ENCODE measurements at places on chromosomes 7 and 10.

GRCh38 chr7:154789404-154789803, 213.5 kb downstream of the PAXIP1 start:
- no peak for DNase-seq

- peak; percentile 45 for DNase-seq
These were observed 590.4 kb upstream of the PFKP start for GRCh38 chr10:2476812-2477553.

GRCh38 chr7:66739477-66739876, 1.1 kb upstream of the RABGEF1 start:
- no peak for DNase-seq

DNA sequence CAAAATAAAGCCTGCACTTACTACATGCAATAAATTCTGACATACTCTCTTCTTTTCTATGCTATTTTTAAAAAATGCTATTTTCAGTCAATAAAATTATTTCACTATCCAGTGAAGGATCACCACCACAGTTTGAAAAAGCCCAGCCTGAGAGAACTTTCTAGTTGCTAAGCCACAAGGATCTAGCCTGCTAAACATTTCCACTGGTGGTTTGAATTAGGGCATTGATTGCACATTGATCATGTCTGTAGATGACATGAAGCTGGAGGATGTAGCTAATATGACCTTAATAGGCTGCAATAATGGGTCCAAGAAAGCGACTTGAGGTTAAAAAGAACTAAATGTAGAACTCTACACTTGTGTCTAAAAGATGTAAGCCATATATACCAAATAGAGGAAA, 56.0 kb upstream of the ARHGAP21 start:
- no peak for DNase-seq

- DNase-seq = no peak
These were observed 12.3 kb downstream of the STAMBPL1 start for GRCh38 chr10:88892222-88892967.

DNA sequence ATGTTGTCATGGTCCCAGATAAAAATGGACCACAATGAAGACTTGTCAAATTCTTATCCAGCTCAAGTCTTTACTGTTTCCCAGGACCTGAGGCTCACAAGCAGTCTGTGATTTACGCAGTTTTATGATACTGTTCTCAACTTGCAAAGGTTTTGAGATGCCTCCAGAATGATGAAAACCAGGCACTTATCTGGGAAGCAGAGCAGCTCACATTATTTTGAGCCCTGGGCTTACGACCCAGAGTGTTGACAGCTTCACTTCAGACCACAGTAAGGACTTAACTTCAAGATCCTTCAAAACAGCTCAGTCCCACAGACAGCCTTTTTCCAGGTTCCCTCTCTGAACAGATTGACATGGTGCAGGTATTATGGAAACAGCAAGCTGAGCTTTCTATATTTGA, 236.1 kb downstream of the RNLS start:
- DNase-seq = no peak

DNA sequence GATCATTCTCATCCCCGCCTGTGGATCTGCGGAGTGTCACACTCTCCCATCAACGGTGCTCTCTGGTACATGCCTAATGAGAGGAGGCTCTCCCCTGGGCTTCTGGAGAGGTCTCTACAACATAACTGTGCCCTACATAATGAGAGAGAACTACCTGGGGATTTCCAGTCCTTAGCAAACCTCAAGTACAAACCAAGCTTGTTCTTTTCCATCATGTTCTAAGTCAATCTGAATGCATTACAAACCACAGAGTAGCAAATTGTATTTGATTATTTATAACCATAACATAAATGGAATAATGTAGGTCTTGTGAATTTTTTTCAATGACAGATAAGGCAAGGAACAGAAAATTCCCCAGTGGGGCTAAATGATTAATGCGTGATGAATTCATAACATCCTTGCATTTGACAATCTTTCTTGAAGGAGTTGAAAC, 412.4 kb upstream of the NRP1 start:
- no peak for DNase-seq

DNA sequence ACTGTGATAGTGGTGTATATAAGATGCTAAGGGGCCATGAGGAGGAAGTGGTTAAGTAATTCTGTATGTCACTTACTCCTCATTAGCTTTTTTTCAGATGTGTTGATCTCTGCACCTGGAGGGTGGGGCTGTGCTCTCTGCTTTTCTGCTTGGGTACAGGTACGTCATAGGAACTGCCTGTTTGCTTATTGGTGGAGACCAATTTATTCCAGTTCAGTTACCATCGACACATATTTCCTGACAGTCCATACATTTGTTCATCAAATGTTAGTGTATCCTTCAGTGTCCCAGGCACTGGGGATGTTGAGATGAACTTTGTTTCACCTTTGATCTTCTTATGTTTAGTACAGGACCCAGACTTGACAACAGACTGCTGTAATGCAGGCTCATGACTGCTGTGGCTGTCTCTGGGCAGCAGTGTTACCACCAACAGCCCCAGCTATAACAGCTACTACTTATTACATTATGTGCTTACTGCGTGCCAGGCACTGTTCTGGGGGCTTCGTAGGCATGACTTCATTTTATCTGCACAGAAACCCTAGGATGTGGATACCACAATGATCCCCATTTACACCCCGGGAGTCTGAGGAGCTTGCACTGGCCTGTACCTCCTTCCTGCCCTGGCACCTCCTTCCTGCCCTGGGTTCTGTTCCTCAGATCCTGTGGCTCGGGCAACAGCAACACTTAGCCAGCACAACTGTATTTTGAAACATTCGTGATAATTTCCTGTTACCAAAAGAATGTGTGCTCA, 87.4 kb downstream of the BUB3 start:
- DNase-seq = no peak

DNA sequence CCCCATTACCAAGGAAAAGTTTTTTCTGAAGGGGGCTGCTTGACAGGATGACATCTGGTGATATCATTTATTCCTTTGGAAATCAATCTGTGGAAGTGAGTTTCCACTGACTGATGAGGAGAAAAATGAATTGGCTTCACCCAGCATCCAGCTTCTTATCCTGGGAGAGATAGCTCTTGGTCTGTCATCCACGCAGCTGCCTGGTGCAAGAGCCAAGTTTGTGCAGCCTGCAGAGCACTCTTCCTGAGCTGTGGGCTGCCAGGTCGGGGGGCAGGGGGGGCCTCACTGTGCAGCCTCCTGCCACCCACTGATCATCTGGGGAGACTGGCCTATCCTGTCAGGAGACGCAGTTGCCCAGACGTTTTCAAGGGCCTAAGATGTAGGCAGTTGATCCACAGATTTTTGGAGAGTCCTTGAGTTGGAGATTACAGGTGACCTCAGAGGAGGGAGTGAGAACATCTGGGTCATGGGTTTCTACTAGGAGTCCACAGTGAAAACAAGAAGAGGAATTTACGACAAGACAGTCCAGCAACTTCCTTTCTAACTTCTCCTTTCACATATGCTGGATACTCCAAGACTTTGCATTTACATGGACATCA, 75.4 kb downstream of the EGFR start:
- DNase-seq = no peak

GRCh38 chr10:94062611-94063010, 68.9 kb downstream of the PLCE1 start:
- DNase-seq = no peak

DNA sequence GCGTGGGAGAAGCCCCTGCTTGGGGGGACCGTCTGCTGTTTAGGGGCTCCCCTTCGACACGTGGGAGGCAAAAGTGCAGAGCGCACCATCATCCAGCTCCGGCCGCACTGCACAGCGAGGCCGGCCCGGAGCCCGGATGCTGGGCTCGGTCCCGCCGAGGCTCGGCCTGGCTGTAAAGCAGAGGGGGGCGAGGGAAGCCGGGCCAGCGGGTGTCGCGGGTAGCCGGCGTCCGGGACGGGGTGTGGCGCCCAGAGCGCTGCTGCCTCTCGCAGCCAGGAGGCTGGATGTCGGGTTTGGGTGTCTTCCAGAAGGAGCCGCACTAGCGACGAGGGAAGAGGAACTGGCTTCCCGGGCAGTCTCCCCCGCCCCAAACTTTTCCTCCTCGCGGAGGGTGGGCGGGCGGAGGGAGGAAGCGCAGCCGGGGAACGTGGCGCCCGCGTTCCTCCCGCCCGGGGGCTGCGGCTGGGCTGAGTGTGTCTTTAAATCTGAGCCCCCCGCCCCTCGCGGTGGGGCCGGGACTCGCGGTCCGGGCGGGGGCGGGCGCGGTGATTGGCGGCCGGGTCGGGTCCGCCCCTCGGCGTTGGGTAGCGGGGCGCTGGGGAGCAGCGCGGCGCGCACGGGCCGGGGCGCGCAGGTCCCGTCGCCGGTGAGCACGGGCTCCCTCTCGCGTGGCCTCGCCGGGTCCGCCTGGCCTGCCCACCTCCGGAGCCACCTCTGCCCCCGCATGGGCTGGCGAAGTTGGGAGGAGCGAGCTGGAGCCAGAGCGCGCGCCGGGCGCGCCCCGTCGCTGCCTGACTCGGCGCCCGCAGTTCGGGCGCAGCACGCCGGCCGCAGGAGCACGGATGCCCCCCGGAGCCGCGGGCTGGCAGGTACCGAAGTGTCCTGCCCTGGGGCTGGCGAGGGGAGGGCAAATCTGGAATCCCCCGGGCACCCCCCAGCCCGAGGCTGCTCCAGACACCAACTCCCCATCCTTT, at the start of gene PALD1:
Gene PALD1, plus strand, starts transcription at position 577 of the 974 bp plus-strand sequence. CDS start 47,185 bp downstream, outside the sequence.
- peak; percentile 39 for DNase-seq

DNA sequence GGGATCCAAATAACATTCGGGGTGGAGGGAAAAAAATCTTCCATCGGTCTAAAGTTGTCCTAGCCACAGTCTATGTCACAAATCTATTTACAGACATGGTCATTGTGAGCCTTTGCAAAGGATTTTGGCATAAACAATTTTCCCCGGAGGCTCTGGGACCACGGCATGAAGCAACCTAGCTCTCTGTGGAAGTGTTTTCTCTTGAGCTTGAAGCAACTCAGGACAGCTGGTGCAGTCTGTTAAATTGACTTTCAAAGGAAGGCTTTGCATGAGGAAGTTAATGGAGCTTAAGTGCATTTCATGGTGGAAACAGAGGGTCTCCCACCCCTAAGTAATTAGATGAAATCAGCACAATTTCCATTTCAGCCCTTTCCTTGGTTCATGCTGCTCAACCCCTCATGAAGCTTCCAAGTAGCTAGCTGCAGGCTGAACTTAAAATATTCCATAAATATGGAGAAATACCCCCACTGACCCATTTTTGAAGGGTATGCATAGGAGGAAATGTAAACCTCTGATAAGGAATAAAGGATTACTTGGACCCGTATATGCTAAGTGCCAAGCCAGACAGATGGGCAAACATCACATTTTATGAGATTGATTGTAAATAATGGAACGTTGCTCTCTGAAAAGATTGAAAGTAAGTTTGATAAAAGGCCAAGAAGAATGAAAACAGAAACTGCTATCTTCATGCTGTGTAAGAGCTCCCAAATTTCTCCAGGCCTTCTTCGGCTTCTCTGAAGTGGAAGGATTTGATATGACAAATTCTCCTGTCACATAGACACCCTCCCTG, 39.9 kb downstream of the CCDC3 start:
- no peak for DNase-seq

DNA sequence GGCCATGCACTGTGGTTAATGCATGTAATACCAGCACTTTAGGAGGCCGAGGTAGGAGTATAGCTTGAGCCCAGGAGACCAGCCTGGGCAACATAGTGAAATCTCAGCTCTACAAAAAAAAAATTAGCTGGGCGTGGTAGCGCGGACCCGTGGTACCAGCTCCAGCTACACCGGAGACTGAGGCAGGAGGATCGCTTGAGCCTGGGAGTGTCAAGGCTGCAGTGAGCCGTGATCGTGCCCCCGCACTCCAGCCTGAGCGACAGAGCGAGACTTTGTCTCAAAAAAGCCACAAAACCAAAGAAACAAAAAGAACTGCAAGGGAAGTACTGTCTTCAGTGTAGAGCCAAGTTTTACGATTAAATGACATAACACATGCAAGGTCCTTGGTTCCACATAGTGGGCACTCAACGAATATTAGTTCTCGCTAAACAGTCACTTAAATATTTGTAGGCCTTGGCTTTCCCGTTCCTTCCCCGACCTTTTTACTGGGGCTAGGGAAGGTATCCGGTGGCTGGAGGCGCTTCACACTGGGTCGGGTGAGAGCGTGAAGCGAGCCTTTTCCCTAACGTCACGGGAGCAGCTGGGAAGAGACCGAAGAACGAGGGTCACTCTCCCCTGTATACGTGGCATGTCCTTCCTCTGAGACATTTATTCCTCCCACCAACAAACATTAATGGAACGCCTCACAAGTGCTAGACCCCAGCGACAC, 993 bp upstream of the SND1 start:
- DNase-seq = no peak
